CD4-positive, alpha-beta T cell treated with Interleukin-4 for 4 hours (primary cell): ENCODE measurements at places on chromosomes 16 and 17.

GRCh38 chr16:54437401-54437800 is 150.8 kb upstream of the IRX3 start:
- DNase-seq = no peak

GRCh38 chr17:50375858-50376538 is 3.0 kb downstream of the EME1 start:
- DNase-seq = no peak

GRCh38 chr17:44916781-44917241 is 1.5 kb upstream of the GFAP start:
- DNase-seq = no peak

- DNase-seq = no peak
Observed at GRCh38 chr17:59617156-59617732, 2.5 kb upstream of the CLTC start.

DNA sequence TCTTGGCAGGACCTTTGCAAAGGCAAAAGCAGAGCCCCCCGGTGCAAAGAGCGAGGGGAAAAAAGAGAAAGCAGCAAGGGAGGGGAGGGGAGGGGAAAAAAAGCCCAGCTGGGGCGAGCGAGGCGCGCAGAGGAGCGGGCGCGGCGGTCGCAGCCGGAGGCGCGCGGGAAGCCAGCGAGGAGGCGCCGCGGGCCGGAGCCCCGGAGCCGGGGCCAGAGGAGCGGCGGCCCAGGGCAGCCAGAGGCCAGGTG is 129 bp downstream of the IRX5 start:
- no peak for DNase-seq
